ENCODE measurements at places on chromosomes 1 and 21. TPM values are rescaled to one million over a fixed set of nuclear protein-coding genes. Genes with fewer than 3 reads are reported as not detected.
A peak's percentile ranks its signal among the peaks of the same experiment; 100 is the strongest.

- H3K27me3 ChIP-seq, result no peaks in the 10 kb centered on the region
- H3K27ac ChIP-seq, result peak overlapping the region; percentile 80
- no peak for DNase-seq
- H3K36me3 ChIP-seq, result peaks cover 14% of the 10 kb centered on the region
- H3K4me1 ChIP-seq, result peaks cover 92% of the 10 kb centered on the region
These were observed 110.1 kb downstream of the VPS13D start for GRCh38 chr1:12339811-12340543.

DNA sequence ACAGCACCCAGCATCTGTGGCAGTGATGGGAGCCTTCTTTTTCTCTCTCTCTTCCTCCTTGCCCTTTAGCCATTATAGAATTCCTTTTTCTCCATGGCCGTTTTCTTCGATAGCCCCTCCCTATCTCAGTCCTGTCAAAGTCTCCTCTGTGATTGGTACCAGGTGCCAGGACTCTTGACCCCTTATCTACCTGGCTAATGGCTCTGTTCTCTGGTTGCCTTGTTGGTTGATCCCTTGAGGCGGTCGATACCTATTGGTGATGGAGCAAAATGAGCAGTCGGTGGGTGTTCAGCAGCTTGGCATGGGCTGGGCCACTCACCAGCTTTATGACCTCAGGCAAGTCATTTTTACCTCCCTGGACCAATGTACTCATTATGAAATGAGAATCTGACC lies 2.0 kb downstream of the ATF3 start:
- peaks cover 74% of the 10 kb centered on the region for H3K4me1 ChIP-seq
- H3K27me3 ChIP-seq, result peaks cover 19% of the 10 kb centered on the region
- H3K27ac ChIP-seq, result no peak overlapping the region
- DNase-seq, result no peak
- H3K36me3 ChIP-seq, result peaks cover 6% of the 10 kb centered on the region
- H3K4me3 ChIP-seq, result peak overlapping the region; percentile 86

DNA sequence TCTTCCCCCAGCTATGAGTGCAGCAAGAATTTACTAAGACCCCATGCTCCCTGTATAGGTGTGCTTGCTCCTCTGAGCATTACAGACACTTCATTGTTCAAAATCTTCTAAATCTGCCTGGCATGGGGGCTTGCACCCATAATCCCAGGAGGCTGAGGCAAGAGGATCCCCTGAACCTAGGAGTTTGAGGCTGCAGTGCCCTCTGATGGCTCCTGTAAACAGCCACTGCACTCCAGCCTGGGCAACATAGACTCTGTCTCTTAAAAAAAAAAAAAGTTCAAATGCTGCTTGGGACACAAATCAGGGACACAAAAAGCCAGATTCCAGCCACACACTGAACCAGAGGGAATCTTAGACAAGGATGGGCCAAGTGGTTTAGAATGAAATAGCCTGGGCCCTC lies 3.4 kb upstream of the ACOT7 start:
- H3K36me3 ChIP-seq, result no peaks in the 10 kb centered on the region
- H3K27me3 ChIP-seq, result peaks cover 11% of the 10 kb centered on the region
- H3K27ac ChIP-seq, result no peak overlapping the region
- no peak for DNase-seq

GRCh38 chr1:66250478-66250877 lies 283.5 kb upstream of the SGIP1 start:
- no peaks in the 10 kb centered on the region for H3K36me3 ChIP-seq
- no peak for DNase-seq
- H3K27me3 ChIP-seq, result no peaks in the 10 kb centered on the region
- H3K4me3 ChIP-seq, result no peak overlapping the region
- H3K27ac ChIP-seq, result no peak overlapping the region
- peaks cover 7% of the 10 kb centered on the region for H3K4me1 ChIP-seq

- peaks cover 67% of the 10 kb centered on the region for H3K27me3 ChIP-seq
- no peaks in the 10 kb centered on the region for H3K36me3 ChIP-seq
- H3K4me3 ChIP-seq, result no peak overlapping the region
- DNase-seq, result no peak
- H3K27ac ChIP-seq, result peak overlapping the region; percentile 57
- peaks cover 26% of the 10 kb centered on the region for H3K4me1 ChIP-seq
These were observed 24.2 kb downstream of the PDE9A start for GRCh38 chr21:42677339-42678321.

DNA sequence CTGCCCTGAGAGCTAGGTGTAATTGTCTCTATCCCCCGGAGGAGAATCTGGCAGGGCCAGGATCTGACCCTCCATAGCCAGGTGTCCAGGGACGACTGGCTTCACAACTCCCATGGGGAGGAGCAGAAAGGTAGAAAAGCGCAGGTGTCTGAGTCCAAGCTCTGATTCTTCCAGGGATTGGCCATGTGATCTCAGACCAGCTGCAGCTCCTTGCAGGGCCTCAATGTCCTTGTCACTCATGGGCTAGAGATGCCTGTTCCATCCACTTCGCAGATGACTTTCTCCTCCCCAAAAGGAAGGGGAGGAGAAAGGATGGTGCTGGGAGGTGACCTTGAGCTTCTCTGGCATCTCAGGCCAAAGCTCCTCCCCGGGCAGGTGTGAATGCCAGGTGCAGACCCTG lies 22.7 kb downstream of the HSPG2 start:
- H3K27ac ChIP-seq, result peak overlapping the region; percentile 90
- no peak overlapping the region for H3K4me3 ChIP-seq
- no peak for DNase-seq
- H3K36me3 ChIP-seq, result peaks cover 15% of the 10 kb centered on the region
- H3K4me1 ChIP-seq, result peaks cover 100% of the 10 kb centered on the region

SHE gene
- total RNA-seq, result 9.2 TPM
